T-cell (primary cell): ENCODE measurements at places on chromosomes 5 and 9. TPM values are rescaled to one million over a fixed set of nuclear protein-coding genes. Genes with fewer than 3 reads are reported as not detected.

The CCDC187 gene
- 0.09 TPM for total RNA-seq

GRCh38 chr9:21294364-21294774 is 10.7 kb downstream of the IFNA5 start:
- H3K27ac ChIP-seq: no peak overlapping the region
- no peak for DNase-seq
- H3K36me3 ChIP-seq: no peaks in the 10 kb centered on the region
- no peaks in the 10 kb centered on the region for H3K4me1 ChIP-seq
- H3K4me3 ChIP-seq: no peak overlapping the region
- H3K27me3 ChIP-seq: no peaks in the 10 kb centered on the region

GRCh38 chr5:12017007-12017406 is 112.8 kb upstream of the CTNND2 start:
- no peaks in the 10 kb centered on the region for H3K4me1 ChIP-seq
- DNase-seq: no peak
- H3K4me3 ChIP-seq: no peak overlapping the region

DNA sequence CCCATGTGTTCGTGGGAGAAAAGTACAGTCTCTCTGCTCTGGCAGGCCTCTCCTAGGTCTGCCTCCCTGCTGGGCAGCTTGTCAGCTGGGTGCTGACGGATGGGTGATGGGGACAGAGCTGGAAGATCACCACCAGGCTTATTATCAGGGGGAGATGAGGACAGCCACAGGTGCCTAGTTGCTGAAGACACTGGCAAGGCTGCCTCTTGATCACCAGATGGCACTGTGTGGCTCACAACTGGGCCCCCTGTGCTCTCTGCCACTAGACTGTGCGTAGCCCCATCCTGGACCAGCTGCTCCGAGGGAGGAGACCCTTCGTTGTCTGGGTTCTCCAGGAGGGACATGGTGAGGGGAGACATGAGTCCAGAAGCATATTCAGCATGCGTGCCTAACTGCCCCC is 73.0 kb downstream of the KIF24 start:
- H3K36me3 ChIP-seq: peaks cover 15% of the 10 kb centered on the region
- H3K27me3 ChIP-seq: no peaks in the 10 kb centered on the region
- no peak overlapping the region for H3K27ac ChIP-seq
- peaks cover 24% of the 10 kb centered on the region for H3K4me1 ChIP-seq
- H3K4me3 ChIP-seq: no peak overlapping the region

The RNF180 gene
- not detected for total RNA-seq
